BJ (cell line): ENCODE measurements at places on chromosomes 13 and 19. TPM values are rescaled to one million over a fixed set of nuclear protein-coding genes. Genes with fewer than 3 reads are reported as not detected.

Gene NANOS3
- 0.20 and 0.55 TPM in 2 replicates for polyA plus RNA-seq

GRCh38 chr19:19160461-19161035 lies 9.5 kb downstream of the MEF2B start:
- DNase-seq = no peak

GRCh38 chr19:41223431-41224234 lies 4.6 kb downstream of the AXL start:
- peak; percentile 71 for DNase-seq

GRCh38 chr13:91368101-91368500 lies 20.6 kb downstream of the MIR17HG start:
- DNase-seq = no peak

GRCh38 chr13:113655346-113656002 lies 2.5 kb downstream of the ATP4B start:
- DNase-seq = no peak

DNA sequence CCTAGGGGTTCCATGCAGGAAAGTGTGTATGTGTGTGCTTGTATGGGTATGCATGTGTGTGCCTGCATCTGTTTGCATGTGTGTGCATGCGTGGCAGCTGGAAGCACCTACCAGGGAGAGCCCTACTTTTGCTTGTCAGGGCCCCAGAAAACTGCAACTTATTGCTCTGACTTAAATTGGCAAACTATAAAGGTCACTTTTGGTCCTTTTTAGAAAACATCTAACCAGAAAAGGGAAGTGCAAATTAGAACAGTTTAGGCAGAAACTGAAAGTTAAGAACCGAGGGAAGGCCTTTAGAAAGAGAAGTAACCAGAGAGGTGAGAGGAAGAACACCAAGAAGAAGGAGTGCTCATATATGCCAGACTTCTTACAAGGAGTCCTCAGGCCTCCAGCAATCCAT lies 32.5 kb downstream of the DLEU7 start:
- no peak for DNase-seq

Gene RGCC
- polyA plus RNA-seq = 5.7 and 7.8 TPM in 2 replicates

GRCh38 chr19:7083076-7083956 lies 13.8 kb downstream of the ZNF557 start:
- no peak for DNase-seq

DNA sequence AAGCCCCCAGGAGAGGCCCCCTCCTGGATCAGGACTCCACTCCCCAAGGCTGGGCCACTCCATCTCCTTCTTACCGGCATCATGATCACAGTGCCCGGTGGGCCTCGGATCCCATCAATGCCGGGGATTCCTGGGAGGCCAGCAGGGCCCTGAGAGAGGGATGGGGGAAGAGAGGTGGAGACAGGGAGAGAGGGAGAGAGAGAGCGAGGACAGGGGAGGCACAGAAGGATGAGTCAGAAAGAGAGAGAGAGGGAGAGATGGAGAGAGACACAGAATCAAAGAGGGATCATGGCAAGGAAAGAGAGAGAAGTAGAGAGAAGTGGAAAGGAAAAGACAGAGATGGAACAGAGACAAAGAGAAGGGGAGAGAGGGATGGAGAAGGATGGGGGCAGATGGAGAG lies 13.8 kb downstream of the COL5A3 start:
- no peak for DNase-seq

GRCh38 chr13:34765446-34766180 lies 176.5 kb upstream of the NBEA start:
- no peak for DNase-seq

Gene CCDC169
- polyA plus RNA-seq = 0.28 and 0.93 TPM in 2 replicates

Gene RASAL3
- polyA plus RNA-seq = 0.04 TPM in 1 of 2 replicates, not detected in the other

Gene PTGIR
- polyA plus RNA-seq = 16.9 and 27.8 TPM in 2 replicates

DNA sequence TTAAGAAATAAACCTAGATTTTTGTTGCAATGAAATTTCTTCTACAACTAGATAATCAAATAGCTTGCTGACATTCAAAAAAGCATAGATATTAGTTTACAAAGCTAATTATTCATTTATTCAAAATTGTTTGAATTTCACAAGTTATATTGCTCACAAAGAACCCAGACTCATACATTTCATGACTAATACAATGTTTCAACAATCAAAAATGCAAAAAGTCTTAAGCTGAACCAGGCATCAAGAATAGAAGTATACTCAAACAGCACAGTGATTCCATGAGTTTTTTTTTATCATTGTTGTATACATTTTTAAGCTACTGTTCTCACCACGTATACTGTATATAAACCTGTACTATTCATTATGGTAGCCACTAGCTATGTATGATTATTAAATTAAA lies 51.0 kb downstream of the DIAPH3 start:
- DNase-seq = no peak

Gene FCAR
- polyA plus RNA-seq = not detected in 2 replicates

Gene KLK4
- not detected in 2 replicates for polyA plus RNA-seq

DNA sequence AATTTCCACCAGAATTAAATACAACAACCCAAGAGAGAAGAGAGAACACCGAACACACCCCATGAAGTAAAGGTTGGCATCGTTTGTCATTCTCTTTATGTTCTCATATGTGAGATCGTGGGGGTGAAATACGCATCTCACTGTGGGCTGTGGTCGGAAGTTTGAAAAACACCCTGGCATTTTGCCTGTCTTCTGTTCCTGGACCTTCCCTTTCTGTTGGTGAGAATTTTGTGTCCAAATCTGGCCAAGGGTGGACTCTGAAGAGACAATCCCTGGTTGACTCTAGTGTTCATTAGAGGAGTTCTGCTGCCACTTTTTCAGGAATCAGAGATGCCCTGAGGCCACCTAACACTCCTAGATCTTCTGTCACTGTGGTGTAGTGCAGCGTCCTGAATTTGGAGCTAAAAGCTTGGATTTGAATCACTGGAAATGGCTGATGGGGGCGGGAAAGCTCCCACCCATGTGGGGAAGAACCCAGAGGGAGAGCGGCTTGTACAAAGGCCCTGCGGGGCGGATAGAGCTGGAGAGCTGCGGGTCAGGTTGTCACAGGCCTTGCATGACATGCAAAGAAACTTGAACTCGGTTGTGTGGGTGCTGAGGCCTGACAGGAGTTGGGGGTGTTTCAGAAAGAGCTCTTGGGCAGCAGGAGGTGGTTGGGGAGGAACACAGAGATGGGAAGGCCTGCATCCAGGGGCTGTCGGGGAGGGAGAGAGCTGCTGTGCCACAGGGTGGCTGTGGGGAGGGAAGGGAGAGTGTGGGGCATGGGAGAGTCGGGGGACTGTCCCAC lies 11.1 kb upstream of the SPATA13 start:
- no peak for DNase-seq

DNA sequence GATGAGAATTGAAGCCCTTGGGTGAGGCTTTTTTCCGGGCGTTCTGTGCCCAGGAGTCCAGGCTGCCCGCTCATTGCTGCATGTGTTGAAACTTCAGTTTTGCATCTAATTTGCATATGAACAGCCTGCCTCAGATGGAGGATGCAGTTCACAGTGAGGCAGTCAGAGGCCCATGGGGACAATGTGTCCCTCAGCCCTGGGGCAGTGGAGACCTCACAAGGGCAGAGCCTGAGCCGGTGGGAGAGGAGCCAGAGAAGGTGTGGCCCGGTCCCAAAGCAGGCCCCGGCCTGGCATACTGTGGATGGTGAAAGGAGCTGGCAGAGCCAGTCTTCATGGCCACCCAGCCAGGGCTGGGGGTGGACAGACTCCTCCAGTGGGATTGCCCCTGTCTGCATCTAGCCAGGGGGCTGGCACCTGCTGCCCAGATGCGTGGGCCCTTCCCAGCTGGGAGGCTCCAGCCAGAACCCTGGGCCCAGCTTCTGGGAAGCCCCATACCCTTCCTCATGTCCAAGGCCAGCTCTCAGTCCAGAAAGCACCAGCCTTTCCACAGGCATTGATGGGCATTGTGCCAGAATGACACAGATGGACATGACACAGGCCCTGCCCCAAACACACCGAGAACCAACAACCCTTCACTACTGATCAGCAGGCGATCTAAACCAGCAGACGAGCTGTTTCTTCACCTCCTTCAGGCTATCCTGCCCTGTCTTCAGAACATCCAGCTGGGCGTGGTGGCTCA lies 32.9 kb upstream of the KCTD15 start:
- no peak for DNase-seq

GRCh38 chr13:99692854-99693253 lies 191.6 kb downstream of the TM9SF2 start:
- no peak for DNase-seq

Gene RCBTB1
- polyA plus RNA-seq = 8.0 and 11.6 TPM in 2 replicates

DNA sequence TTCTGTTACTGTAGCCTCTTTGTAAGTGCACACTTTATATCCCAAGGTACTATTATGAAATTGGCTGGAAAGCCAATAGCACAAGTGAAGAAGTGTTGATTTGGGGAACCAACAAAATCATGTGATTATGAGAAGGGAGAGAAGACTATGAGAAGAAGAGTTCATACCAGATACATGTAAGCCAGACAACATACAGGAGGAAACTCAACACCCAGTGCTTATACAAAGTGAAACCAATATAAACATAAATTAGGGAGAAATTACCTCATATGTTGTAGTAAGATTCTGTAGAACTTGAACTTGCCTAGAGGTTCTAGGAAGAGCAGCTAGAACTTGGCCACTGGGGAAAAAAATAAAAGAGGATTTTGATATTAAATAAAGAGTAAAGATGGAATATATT lies 17.4 kb downstream of the CPB2 start:
- DNase-seq = no peak
